ENCODE measurements at places on chromosomes 6 and 20.

DNA sequence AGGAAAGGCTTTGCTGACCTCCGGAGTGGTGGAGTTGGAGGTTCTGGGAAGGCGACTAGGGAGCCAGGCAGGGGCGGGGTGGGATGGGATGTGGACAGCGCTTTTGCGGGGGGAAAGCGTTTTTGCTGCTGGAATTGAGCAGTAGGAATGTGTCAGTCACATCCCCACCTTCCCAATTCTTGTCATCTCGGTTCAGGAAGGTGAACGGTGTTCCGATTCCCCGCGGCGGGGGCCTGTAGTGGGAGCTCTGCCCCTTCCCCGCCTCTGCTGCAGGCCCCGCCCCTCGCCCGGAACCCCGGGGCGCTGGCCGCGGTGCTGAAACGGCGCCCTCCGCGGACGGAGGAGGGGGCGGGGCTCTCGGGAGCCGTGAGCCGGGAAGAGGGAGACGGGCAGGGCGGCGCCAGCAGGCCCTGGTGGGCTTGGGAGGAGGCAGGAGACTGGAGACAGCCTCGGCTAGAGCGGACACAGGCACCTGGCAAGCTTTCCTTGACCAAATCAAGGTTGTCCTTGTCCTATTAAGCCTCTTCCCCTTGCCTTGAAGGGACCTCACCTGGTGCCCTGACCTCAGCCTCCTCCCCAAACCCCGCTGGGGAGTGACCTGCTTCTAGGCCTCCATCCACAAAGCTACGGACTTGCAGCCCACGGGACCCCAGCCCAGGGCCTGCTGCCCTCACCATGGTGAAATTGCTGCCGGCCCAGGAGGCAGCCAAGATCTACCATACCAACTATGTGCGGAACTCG is at the start of gene LHFPL5:
Gene LHFPL5, plus strand, starts transcription at position 357 of the 741 bp plus-strand sequence. Its CDS starts 319 bp downstream, at position 676.
- H3K4me1 ChIP-seq: peaks cover 3% of the 10 kb centered on the region
- no peaks in the 10 kb centered on the region for H3K36me3 ChIP-seq
- H3K27ac ChIP-seq: no peak within 1 kb of the TSS
- H3K4me3 ChIP-seq: peak within 1 kb of the TSS; percentile 25
- peak; percentile 72 for DNase-seq

DNA sequence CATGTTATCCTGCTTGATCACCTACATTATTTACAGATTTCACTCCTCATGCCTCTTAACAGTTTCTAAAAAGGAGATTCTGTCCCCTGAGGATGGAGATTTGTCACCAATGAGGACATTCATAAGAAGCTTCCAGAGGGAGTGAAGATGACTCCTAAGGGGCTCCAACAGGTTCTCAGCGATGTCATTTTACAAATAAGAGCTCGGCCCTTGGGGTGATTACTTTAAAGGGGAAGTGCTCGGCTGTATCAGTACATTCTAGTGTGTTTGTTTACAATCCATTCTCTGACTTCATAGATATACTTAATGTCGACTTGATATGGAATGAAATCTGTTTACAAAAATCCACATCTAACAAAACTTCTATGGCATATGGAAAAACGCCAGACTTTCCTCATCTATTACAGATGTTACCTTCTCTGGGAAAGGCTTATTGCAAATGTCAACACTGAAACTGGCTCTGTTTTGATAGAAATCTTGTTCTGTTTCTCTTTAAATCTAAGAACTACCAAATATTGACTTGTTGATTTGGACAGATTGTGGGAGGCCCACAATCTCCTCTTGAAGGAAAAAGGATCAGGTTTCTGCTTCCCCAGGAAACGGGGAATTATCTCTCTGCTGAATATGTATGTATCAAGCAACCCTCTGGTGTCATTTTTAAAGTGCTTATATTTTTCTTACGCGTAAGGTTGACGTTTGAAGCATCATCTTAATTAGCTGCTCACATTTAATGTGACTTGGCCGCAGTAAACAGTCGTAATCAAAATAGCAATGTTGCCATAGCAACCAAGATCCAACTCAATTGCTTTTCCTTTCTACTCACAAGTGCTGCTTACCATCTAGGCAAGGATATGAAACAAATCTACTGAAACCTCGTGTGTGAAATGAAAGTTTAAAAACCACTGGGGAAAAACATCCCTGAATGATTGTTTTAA is 95.7 kb downstream of the SHLD1 start:
- H3K4me1 ChIP-seq: peaks cover 6% of the 10 kb centered on the region
- H3K36me3 ChIP-seq: no peaks in the 10 kb centered on the region
- no peak for DNase-seq
- no peaks in the 10 kb centered on the region for H3K27me3 ChIP-seq

- H3K36me3 ChIP-seq: no peaks in the 10 kb centered on the region
- DNase-seq: no peak
- no peaks in the 10 kb centered on the region for H3K27me3 ChIP-seq
- no peaks in the 10 kb centered on the region for H3K4me1 ChIP-seq
- H3K4me3 ChIP-seq: no peak overlapping the region
Measured at GRCh38 chr6:82073484-82073883, 174.1 kb downstream of the IBTK start.

DNA sequence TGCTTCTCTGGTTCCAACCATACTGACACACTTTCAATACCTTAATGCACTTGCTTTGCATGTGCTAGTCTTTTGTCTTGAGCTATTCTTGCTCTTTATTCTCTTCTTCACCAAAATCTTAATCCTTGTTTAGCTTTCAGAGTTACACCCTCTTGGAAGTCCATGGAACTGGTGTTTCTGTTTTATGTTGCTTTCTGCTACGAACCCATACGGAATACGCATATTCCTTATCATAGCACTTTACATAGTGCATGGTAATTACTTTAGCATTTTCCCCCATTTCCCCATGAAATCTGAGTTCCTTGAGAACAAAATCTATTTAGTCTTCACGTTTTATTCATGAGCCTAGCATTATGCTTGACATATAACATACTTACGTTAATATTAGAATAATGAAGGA is 270.9 kb downstream of the NKAIN2 start:
- peaks cover 4% of the 10 kb centered on the region for H3K36me3 ChIP-seq
- H3K4me1 ChIP-seq: peaks cover 18% of the 10 kb centered on the region
- no peak for DNase-seq
- H3K27me3 ChIP-seq: no peaks in the 10 kb centered on the region
